CD4-positive, alpha-beta T cell treated with Interleukin-12 subunit alpha and Interleukin-12 subunit beta, for 1 hour (primary cell): ENCODE measurements at places on chromosomes 7 and 10.

DNA sequence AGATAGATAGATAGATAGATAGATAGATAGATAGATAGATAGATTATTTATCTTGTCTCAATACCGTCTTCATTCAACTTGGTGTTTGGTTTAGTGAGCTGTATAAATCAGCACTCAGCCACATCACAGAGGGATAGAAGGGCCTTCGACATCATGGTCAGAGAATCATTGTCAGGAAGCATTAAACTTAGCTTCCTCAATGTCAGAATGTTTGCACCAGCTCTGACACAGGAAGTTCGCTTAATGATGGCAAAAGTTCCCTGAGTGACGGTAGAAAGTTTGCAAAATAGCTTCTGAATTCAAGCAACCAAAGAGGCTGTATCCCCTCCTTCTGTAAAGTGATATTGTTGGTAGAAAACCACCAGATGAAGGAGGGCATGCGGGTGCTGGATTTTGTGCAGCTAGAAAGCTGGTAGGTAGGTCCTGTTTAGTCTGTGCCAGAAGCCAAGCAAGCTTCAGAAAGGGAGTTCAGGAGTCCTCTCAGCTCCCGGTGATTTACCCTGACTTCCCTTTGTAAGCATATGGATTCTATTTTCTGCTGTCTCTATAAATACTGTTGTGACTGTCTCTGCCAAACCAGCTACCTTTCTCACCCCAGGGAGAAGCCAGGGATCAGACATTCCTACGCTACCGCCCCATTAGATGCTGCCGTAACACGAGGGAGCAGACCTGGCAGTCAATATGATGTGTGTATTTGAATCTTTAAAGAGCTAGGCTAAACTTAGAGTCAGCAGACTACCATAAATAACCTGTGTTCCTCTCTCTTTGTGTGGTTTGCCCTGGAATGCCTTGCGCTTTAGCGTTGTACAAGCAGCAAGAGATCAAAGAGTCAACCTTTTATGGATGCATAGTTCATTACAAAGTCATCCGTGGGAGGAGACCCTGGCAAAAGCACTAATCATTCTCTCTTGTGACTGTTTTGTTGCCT, 200.5 kb upstream of the KIAA1217 start:
- DNase-seq: no peak

DNA sequence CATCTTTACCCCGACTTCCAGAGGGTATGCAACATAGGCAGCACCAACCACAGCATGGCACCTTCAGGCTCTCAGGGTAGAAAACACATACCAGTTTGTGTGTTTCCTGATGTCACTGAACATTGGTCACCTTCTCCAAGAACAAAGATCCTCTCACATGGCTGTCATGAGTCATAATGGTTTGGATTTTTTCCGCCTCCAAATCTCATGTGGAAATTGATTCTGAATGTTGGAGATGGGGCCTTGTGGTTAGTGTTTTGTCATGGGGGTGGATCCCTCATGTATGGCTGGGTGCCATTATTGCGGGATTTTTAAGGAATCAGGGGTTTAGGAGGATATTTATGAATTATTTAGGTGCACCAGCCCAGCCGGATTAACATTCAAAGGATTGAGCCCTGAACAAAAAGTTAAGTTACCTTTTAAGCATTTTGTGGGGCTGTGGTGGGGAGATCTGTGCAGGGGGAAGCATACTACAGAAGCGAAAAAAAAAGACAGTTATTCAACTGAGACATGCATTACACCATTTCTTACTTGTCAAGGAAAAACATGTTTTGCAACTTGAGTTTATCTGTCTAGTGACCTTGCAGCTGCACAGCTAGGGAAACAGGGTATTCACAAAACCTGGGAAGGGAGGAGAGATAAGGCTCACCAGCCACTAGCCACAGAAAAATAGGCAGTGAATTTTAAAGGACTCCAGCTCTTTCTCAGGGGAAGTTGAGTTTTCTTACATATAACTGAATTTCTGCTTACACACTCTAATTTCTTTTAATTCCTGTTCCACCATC, 774.1 kb upstream of the AUTS2 start:
- DNase-seq: no peak

GRCh38 chr10:54530299-54530698, 270.7 kb downstream of the PCDH15 start:
- DNase-seq: no peak

DNA sequence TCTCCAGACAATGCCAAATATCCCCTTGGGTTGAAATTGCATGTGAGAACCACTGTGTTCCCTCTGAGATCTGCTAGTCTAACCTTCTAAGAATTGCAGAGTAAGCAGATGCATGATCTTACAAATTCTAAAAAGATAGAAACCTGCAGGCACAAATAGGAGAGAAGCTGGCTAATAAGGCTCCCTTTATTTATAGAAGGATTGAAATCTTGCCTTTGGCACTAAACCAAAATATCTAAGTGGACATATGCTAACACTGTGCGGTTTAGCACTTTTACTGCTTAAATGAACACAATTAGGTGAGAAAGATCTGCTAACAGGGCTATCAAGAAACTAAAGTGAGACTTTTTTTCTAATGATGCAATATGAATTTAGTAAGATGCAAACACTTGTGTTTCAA, 225.5 kb downstream of the DOCK4 start:
- DNase-seq: no peak

DNA sequence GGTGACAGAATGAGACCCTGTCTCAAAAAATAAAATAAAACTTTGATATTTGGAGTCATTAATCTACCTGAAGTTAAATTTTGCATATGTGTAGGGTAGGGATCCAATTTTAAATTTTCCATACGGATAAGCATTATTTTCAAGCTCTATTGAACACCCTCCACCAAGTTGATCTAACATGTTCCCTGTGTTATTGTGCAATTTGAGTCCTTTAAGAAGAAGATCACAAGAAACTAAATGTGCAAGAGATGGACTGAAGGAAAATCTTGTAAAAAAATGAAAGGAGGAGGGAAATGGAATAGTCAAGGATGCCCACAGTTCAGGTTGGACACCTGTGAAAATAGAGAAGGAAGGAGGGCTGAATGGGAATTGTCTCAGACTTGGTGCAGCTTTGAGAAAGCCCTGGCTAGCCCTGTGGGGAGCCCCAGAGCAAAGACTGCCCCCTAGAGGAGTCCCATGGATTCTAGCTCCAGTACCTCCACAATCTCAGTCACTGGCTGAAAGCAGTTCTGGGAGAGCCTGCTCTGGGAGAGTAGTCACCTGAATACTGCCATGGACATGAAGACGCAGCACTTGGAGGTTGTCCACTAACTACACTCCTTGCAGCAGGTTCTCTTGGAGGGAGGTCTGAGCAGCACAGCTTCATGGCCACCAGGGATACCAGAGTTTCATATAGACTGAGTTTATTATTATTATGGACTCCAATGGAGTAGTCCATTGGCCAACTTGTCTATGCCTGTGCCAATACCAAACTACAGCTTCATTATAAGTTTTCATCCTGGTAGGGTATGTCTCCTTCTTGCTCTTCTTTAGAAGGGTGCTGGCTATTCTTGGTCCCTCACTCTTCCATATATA, 5.7 kb upstream of the TIAL1 start:
- DNase-seq: peak; percentile 47

- no peak for DNase-seq
Measured at GRCh38 chr10:1228467-1228975, 172.3 kb downstream of the WDR37 start.

DNA sequence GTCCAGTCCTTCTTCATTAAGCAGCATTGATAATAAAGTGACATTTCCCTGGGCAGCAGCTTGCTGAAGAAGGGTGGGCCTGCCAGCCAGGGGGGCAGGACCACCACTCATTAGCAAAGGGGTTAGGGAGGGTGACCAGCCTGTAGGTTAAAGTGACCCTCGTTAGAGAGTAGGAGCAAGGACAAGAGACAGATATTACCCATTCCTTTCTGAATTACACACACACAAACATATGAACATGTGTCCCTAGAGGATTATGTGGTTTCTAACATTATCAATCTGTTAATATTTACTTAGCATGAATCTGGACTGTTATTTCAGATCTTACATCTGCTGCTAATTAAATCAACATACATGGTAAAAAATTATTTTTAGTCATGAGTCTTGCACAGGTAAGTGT, 88.9 kb downstream of the CTTNBP2 start:
- no peak for DNase-seq

- no peak for DNase-seq
Measured at GRCh38 chr7:25091176-25091575, 33.9 kb downstream of the CYCS start.

GRCh38 chr7:147903536-147904218, 686.9 kb upstream of the C7orf33 start:
- no peak for DNase-seq

GRCh38 chr10:96992721-96993120, 160.6 kb downstream of the LCOR start:
- no peak for DNase-seq

DNA sequence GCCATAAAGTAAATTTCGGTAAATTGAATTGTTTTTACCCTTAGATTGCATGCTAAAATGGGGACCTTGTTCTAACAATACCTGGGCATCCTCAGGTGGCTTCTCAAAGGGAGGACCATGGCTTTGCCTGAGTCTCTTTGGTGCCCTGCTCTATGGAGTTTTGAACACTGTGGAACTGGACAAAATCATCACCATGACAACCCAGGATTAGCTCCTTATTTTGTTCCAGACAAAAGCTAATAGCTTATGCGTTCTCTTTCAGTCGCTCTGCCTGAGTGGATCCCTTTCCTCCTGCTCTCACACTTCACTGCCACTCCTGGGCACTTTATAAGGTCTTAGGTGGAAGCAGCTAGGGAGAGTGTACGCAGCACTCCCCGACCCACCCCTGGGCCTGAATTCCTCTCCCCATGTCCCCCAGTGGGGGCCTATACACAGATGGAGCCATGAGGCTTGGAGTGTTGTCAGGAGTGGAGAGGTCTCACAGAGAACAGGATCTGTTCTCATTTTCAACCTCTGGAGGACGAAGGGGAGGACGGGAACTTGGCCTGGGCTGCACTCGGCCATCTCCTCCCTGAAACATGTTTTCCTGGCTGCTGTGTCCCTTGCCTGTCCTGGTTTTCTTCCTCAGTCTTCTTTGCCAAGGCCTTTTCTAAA, 19.0 kb downstream of the ADCYAP1R1 start:
- no peak for DNase-seq

- no peak for DNase-seq
Measured at GRCh38 chr10:5046410-5046809, 42.8 kb upstream of the AKR1C2 start.

- DNase-seq: no peak
Measured at GRCh38 chr10:52650873-52651272, 121.7 kb downstream of the MBL2 start.

GRCh38 chr10:86970982-86971231, 2.6 kb downstream of the ADIRF start:
- DNase-seq: no peak

DNA sequence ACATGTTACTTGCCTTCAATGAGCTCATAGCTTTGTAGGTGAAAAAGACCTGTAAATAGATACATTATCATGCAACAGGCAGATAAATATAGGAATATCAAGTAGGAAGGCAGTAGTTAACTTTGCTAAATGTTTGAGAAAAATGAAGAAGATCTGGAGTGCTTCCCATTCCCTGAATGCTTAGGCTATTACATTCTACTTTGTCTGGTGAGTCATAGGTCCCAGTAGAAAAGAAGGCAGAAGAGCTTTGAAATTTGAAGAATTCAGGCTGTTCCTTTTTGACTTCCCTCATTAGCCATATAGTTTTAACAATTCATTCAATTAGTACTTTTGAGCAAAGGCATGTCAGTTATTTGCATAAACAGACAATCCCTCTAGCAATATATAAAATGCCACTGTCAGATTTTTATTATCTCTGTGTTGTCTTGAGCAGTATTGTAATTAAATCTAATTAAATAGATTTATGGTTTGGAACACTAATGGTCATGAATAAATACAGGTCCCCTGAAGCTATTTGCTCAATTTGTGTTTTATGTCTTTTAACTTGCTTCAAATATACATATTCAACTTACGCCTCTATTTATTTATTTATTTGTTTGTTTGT, 875.0 kb downstream of the REEP3 start:
- DNase-seq: no peak

- no peak for DNase-seq
Measured at GRCh38 chr10:14022954-14023672, 307.6 kb downstream of the FRMD4A start.

- no peak for DNase-seq
Measured at GRCh38 chr7:7119729-7120128, 62.6 kb upstream of the C1GALT1 start.

GRCh38 chr7:121002757-121003200, 14.3 kb downstream of the CPED1 start:
- no peak for DNase-seq

GRCh38 chr7:81624021-81624592, 145.7 kb downstream of the HGF start:
- DNase-seq: no peak

DNA sequence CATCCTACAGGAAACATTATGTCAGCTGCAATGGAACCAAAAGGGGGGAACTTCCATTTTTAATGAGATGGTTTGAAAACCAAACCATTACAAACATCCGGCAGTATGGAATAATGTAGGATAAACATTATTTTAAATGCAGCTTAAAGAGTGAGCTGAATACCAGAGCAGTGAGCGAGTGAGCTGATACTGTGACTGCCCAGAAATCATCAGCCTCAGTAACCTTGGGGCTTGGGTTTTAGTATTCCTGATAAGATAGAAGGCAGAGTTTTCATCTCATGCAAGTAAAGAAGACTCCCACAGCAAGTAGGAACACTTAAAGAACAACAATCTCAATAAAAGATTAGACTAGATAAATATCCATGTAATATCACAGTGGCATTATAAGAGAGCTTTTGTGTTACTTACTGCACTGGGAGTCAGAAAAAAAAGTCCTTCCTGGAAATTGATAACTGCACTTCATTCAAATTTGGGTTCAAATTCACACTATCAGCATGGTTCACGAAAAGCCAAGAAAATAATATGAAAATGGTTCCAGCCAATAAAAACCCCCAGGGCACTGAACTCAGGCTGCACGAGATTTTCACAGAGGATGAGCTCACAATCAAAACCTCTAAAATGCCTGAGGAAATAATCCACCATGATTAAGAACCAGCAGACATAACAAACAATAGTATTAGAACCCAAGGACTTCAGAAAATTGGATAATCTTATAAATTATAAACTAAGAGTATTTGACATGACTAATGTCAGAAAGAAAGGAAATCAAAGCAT, 115.7 kb downstream of the MTPAP start:
- DNase-seq: no peak

GRCh38 chr7:84291756-84292155, 97.2 kb upstream of the SEMA3A start:
- no peak for DNase-seq
